ENCODE measurements at places on chromosomes 1 and 21.

DNA sequence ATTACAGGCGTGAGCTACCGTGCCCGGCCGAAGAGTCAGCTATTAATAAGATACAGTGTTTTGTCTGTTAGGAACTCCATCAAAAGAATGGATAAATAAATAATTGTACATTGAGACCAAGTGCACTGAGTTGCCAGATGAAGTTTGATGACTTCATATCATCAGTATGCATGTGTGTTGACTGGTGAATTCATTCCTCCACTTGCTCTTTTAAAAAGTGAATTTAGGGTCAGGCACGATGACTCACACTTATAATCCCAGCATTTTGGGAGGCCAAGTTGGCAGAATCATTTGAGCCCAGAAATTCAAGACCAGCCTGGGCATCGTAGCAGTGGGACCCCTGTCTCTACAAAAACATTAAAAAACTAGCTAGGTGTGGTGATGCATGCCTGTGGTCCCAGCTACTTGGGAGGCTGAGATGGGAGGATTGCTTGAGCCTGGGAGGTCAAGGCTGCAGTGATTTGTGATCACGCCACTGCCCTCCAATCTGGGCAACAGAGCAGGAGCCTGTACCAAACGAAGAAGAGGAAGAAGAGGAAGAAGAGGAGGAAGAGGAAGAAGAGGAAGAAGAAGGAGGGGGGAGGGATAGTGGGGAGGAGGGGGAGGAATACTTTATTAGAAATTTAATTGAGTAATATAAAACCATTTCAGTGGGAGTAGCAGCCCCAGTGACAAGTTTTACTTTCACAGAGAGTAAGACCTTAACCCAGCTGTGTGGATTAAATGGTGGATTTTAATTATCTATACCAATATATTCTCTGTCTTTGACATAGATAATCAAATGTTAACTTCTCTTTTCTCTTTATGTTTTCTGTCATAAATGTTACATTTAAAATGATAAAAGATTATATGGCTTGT is 74.9 kb downstream of the CCDC18 start:
- no peak for DNase-seq

GRCh38 chr1:10829965-10830515 is 33.6 kb upstream of the CASZ1 start:
- DNase-seq: no peak

DNA sequence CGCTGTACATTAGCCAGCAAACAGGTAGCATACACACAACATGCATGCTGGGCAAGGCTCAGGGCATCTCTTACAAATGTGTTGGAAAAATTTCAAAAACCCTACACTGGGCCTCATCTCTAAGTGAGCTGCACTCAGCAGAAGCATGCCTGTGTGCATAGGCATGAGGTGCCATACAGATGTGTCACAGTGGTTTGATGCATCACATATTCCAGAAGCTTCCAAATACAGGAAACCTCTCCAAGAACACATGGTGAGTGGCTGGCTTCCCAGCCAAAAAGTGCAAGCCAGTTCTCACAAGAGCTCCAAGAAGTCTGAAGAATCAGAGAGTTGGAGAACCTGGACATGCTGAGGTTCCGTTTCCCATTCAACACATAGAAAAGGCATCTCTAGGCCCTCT is 58.3 kb downstream of the CD46 start:
- no peak for DNase-seq

GRCh38 chr1:144101397-144102045 is 129.7 kb upstream of the FAM72C start:
- DNase-seq: peak; percentile 2

DNA sequence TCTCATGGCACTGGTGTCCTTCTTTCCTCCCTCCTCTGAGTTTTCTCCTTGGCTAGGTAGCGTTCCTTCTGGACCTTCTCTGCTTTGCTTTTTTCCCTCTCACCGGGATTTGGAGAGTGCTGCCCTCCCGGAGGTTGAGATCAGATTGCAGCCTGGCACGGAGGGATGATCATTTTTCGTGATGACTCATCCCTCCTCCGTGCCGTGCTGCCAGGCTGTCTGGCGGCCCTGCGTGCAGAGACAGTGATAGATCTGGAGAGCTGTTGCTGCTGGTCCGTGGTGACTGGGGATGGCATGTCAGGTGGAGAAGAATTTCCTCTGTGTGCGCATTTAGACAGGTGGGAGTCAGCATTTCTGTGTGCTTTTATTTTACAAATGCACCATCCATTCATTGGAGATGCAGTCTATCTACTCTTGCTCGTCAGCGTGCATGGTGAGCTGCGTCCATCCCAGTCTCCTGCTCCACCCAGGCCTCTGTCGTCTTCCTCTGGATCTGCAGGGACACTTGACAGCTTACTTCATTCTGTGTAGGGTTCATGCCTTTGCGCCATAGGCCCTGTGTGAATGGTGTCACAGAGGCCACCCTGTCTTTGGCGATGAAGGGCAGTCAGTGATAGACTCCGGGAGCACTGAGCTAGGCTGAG is 104.4 kb downstream of the PCBP3 start:
- no peak for DNase-seq

GRCh38 chr1:36166938-36167905 is 11.3 kb downstream of the MAP7D1 start:
- no peak for DNase-seq

GRCh38 chr1:228073857-228074545 is 8.5 kb upstream of the ARF1 start:
- DNase-seq: no peak

DNA sequence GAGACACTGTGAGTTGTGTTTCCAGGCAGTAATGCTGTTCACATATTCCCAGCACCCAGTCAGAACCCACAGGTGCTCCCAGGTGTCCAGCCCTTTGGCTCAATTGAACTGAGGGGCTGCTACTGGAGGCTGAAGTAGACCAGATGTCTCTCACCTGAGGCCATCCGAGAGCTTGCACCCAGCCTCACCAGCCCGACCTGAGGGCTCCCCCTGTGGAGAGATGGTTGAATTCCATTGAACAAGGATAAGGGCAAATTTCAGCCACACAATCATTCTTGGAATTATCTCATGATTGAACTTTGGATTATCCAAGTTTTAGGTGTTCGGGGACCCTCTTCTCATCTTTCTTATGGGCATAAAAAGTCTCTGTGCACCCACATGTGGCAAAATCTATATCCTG is 52.1 kb downstream of the OBSCN start:
- no peak for DNase-seq

- DNase-seq: no peak
Observed at GRCh38 chr1:153251562-153251961, 7.9 kb upstream of the LORICRIN start.

DNA sequence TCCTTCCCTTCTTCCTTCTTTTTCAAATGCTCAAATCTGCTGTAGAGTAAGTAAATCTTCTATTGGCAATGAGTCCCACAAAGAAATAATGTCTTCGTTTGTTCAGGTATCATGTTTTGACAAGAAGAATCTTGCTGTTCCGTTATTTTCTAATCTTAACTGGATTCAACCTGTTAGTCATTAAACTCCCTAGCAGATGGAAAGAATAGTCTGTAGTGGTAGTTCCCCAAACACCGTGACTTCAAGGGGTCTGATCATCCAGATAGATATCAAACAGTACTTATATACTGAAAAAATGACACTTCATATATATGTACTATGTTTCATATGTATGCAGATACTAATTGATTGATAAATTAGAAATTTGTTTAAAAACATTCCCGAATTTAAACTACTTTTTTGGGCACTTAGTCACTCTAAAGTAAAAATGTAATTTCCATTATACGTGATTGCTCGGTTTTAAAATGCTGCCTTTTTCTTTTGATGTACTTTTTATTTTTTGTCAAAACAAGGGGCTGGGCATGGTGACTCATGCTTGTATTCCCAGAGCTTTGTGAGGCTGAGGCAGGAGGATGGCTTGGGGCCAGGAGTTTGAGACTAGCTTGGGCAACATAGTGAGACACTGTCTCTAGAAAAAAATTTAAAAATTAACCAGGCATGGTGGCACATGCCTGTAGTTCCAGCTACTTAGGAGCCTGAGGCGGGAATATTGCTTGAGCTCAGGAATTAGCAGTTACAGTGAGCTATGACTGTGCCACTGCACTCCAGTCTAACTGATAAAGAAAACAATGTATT is 335.7 kb upstream of the SNX7 start:
- DNase-seq: no peak

DNA sequence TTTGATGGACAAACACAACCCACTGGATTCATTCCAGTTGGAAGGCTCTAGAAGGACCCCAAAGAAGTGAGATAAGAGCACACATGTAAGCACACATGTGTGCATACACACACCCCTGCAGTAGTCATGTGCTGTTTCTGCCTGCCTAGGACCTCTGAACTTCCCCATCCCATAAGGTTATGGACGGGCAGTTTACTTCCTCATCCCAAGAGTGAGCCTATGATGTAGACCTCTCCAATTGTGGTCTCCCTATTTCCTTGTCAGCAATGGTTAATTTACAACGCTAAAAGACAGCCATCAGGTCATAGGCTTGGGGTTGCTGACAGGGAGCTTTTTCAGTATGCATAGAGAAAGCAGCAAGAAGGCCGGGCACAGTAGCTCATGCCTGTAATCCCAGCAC is 15.4 kb upstream of the ADAR start:
- no peak for DNase-seq

DNA sequence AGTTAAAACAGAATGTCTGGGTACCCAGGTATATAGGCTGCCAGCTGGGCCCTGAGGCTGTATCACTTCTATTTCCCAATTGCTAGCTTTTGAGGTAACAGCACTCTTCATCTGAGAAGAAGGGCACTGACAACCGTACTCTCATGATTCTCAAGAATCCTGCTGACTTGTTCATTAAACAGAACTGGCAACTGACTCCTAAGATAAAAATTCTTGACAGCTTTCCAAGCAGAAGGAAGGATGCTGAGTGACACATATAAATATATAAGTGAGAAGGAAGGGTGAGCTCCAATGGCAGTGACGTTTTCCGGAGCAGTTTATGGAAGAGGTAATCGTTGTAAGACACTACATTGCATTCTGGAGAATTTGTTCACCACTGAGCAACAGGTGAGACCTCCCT is 48.1 kb upstream of the NRIP1 start:
- no peak for DNase-seq

DNA sequence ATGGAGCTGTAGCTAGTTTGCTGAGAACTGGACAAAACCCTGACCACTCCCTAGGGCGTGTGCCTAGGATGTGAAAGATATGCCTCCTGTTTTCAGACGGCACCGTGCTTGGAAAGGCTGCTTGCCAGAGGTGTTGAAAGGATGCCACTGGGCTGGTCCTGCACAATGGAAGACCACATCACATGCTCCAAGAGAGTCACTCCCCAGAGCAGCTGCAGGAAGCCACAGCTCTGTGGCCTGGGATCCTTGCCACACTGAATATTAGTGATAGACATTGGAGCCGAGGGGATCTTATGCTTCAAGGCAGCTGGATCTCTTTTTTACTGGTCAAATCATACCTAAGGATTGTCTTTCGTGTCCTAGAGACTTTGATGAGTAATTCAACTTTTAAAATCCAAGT is 6.6 kb upstream of the APP start:
- no peak for DNase-seq

DNA sequence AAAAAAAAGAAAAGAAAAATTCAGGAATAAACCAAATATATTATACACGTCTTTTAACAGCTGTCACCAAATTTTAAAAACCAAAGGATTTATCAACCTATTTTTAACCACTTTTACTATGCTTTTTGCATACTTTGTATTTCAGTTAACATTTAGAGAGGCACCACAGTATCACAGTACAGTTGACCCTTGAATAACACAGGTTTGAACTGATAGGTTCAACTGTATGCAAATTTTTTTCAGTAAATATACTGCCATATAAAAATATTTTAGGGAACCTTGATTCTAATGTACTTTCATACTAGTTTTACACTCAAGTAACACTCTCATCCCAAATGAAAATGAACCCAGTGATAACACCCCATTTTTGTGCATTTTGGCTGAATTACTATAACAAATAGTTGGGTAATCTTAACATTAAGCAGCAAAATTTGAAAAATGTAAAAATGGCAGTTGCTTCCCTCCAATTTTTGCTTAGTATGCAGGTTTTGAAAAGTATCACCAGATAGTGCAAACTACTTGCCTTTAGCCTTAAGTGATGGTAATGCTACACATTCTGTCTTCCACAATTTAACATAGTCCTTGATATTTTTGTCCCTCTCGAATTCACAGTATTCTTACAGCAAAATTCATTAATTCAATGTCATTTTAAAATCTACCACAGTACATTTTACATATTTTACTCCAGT is 10.8 kb upstream of the ADCY10 start:
- DNase-seq: no peak

GRCh38 chr1:12615159-12615864 is 2.7 kb downstream of the DHRS3 start:
- DNase-seq: no peak

DNA sequence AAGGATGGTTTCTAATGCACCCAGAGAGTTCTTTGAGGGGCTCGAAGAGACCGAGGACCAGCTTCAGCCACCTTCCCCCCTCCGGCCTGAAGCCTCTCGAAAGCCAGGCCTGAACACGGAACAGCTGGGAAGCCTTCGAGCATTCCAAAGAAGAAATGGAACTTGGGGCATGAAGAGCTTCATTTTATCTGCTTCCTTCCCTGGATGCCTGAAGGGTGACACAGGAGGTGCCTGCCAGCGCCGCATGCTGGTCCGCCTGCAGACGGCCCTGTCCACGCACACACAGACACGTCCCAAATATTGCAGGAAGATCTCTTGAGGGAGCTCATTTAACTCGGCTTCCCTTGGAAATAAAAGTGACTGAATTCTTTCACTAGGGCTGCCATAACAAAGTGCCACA is 73.7 kb downstream of the TOMM20 start:
- no peak for DNase-seq

GRCh38 chr1:88813471-88813870 is 77.9 kb downstream of the GTF2B start:
- DNase-seq: no peak

DNA sequence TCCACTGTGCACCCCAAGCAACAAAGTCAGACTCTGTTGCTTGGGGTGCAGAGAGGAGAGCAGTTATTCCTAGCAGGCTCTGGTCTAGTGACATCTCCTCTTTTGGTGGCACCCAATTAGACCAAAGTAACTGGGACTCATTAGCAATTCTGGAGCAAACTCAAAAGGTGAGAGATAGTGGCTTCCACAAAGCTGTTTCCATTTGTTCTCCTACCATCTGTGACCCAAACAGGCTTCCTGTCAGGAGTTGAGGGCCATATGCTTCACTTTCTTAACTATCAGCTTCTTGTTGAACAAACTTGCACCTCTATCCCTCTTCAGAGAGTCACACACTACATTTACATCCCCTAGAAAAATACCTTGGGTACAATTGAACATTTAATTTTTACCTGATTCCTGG is 1.5 kb upstream of the ATXN7L2 start:
- no peak for DNase-seq

GRCh38 chr21:46040707-46041106 is 57.2 kb upstream of the COL6A2 start:
- no peak for DNase-seq
